ENCODE measurements at places on chromosomes 16 and 17.

DNA sequence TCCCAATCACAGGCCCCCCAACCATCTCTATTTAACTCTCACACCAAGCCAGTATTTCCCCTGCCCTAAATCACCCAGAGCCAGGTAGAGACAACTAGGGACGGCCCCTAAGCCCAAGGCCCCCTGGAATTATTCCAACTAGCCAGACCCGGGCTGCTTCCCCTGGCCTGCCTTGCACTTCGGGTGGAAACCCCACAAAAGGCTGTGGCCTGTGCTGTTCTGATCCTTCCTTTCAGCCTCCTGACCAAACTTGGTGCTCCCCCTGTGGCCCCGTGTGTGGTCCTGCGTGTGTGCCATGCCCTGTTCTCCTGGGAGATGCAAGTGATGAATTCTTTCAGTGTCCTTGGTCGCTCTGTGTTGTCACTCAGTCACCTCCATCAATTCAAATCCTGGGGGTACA is 14.9 kb downstream of the CCL17 start:
- no peak for DNase-seq

DNA sequence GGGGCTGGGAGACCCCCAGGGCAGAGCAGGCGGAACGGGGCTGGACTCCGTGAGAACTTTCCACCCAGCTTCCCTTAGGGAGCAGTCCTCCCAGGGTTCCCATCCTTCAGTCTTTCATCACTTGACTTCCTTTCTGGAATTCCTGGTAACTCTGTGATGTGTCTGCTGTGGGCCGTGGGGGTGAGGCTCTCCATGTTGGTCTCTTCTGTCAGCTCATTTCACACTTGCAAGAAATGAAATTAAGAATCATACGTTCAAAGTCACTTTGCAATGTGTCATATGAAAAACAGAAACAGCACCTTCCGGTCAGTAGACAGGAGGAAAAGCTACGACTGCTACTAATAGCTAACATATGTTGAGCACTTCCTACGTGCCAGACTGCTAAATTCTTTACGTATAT is 5.4 kb upstream of the BBS2 start:
- DNase-seq, result no peak

DNA sequence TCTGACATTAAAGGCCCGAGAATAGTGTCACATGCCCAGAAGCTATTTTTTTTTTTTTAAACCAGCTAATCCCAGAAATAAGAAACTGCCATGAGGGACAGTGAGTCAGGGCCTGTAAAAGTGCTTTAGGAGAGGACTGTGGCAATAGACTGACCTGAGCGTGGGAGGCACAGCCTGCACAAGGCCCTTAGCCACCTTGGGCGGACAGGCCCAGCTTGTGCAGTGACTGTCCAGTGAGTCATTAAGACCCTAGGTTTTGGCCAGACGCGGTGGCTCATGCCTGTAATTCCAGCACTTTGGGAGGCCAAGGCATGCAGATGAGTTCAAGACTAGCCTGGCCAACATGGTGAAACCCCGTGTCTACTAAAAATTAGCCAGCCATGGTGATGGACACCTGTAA is 343.0 kb upstream of the ZFHX3 start:
- no peak for DNase-seq

GRCh38 chr16:27740496-27741201 is 190.7 kb downstream of the KATNIP start:
- DNase-seq, result no peak

DNA sequence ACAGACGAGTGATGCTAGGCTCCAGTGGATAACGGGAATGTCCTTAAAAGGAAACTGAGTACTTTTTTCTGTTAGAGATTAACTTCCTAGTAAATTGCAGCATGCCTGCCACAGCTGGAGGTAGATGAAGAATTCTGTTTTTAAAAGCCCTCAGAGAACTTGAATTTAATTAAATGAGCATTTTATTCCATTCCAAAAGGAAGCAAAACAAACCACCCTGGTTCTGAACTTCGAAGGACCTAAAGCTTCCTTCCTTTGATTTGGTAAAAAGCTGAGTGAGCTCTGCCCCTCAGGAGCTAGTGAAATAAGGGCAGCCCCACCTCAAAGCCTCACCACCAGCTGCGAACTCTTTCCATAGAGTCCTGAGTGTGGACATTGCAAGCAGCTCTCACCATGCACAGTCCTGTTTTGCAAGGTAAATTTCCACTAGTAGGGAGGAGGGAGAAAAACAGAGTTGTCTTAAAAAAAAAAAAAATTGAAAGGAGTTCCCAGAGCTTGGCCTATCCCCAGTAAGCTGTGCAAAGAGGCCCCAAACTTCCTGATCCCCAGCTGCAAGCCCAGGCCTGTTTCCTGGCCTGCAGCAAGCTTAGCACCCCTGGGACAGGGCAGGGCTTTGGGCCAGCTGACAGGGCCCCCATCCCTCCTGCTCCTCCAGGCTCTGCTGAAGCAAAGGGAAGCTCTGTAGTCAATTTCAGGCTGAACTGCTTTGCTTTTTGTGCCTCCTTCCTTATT is 11.2 kb downstream of the CHD9NB start:
- no peak for DNase-seq

- no peak for DNase-seq
These were observed 94.1 kb downstream of the RPGRIP1L start for GRCh38 chr16:53609536-53609935.

DNA sequence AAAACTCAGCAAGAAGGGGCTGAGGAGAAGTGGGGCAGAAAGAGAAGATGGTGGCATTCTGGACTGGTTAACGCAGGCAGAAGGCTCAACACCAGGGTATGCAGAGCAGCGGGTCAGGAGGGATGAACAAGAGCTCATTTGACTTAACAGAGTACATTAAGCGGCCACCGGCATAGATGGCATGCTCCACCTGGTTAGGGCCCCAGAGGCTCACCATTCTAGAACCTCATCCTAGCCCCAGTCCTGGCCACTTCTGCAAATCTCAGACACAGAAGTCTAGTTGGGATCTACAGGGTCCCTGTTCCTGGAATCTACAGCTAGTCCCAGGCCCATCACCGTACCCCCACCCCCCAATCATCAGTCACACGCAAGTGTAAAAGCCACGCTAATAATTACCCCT is 1.7 kb upstream of the MYO1C start:
- DNase-seq, result no peak

DNA sequence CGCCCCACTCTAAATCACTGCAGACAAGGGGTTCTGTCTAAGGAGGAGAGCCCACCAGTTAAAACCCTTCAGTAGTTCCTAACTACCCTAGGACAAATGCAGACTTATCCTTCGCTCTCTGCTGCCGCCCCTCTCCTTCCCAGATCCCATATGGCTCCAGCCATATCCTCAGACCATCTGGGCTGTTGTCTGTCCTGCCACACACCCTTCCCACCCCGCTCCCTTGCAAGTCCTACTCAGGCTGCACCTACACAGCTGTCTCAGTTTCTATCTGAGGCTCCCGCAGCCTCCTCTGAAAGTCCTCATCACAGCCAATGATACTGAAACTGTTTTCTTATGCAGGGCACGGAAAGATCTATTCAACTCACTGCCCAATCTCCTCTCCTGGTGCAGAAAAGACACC is 720 bp upstream of the BCKDK start:
- no peak for DNase-seq

- DNase-seq, result no peak
These were observed 42.4 kb downstream of the RNF157 start for GRCh38 chr17:76197911-76198310.

- DNase-seq, result no peak
These were observed at the start of gene BEAN1 for GRCh38 chr16:66427036-66427860. TSS of gene BEAN1 (plus strand) at chr16:66427295. CDS start at chr16:66437677, 10,382 bp downstream.

DNA sequence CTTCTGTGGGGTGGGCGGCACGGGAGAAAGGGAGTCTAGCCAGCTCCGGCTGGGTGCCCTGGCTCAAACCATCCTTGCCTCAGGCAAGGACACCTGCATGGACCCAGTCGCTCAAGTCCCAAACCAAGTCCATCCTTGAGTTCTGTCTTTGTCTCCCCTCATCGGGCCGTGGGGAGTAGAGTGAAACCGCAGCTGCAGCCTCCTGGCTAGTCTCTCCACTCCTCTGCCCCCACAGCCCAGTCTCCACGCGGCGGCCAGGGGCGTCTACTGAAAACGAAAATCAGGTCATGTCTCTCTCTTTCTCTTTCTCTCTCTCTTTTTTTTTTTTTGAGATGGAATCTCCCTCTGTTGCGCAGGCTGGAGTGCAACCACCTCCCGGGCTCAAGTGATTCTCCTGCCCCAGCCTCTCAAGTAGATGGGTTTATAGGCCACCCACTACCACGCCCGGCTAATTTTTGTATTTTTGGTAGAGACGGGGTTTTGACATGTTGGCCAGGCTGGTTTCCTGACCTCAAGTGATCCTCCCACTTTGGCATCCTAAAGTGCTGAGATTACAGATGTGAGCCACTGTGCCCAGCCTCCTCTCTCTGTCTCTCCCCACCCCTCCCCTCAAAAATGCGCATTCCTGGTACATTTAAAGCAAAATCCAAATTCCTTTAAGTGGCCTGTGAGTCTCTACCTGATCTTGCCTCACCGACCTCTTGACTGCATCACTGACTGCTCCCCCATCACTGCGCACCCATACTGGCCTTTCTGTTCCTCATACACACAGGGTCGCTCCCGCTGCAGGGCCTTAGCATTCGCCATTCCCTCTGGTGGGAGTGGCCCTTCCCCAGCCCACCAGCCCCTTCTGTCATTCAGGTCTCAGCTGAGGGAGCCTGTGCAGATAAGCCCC is 17.7 kb upstream of the RMI2 start:
- DNase-seq, result no peak

- DNase-seq, result no peak
These were observed 5.5 kb upstream of the RAPGEFL1 start for GRCh38 chr17:40171750-40172149.

DNA sequence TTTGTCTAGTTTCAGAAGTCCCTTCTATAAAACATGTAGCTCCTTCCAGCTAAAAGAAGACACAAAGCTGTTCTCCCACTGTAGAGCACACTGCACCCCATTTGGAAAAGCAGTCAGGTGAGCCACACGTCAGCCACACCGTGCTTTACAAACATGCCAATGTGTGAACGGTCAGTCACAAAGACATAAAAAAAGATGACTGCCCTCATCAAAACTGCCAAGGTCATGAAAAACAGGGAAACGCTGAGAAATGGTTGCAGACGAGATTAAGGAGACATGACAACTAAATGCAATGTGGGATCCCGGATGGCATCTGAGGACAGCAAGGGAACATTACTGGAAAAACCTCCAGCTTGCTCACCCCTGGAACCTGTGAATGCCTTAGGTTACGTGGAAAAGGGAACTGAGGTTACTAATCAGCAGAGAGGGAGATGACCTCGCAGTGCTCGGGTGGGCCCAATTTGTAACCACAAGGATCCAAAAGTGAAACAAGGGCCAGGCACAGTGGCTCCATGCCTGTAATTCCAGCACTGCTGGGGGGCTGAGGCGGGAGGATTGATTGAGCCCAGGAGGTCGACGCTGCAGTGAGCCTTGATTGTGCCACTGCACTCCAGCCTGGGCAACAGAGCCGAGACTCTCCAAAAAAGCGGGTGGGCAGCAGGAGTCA is 8.1 kb downstream of the ANKRD11 start:
- DNase-seq, result no peak

GRCh38 chr17:17535957-17536356 is 39.8 kb upstream of the RASD1 start:
- DNase-seq, result no peak

GRCh38 chr16:88781140-88782077 is 3.6 kb downstream of the PIEZO1 start:
- peak; percentile 46 for DNase-seq

- peak; percentile 22 for DNase-seq
These were observed 366.9 kb downstream of the SLC39A11 start for GRCh38 chr17:72725433-72726068.

- DNase-seq, result no peak
These were observed 16.7 kb downstream of the KRABD2 start for GRCh38 chr17:8359769-8360168.

GRCh38 chr17:81083125-81083765 is 48.3 kb downstream of the BAIAP2 start:
- DNase-seq, result no peak

DNA sequence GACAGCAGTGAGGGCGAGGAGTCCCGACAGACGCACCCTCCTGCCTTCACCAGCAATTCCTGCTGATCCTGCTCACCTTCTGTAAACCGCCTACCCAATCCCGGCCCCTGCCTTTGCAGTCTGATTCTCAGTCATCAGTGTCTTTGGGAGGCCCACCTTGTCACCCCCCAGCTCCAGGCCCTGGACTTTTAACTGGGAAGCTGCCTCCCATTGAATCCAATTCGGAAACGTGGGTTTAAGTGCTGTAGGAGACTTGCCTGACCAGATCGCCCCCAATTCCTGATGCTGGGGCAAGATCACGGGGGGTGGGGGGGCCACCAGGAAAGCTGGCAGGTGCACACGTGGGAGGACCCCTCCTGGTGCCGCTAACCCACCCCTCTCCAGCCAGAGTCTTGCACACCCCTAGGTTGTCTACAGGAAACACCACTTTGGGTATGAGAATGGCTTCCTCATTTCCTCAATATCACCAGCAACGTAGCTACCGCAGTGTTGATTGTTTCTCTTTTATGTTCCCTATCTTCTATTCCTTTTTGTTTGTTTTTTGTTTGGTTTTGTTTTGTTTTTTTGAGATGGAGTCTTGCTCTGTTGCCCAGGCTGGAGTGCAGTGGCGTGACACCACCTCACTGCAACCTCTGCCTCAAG is 46.6 kb upstream of the CMIP start:
- no peak for DNase-seq

DNA sequence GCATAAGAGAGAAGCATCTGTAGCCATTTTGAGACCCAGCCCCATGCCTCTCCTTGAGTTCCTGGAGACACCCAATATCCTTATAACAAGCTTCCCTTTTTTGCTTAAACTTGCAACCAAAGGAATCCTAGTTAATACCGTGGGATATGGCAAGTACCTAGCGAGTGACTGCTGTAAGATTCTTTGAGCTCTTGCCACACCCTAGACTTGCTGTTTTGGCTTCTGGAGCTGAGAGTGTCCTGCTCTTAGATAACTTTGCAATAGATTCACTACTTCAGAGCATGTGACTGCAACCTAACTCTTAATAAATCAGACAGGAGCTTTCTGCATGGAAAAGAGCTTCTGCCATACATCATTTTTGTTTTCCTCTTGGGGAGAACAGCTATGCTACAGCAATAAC is 58.3 kb downstream of the AKAP1 start:
- no peak for DNase-seq

DNA sequence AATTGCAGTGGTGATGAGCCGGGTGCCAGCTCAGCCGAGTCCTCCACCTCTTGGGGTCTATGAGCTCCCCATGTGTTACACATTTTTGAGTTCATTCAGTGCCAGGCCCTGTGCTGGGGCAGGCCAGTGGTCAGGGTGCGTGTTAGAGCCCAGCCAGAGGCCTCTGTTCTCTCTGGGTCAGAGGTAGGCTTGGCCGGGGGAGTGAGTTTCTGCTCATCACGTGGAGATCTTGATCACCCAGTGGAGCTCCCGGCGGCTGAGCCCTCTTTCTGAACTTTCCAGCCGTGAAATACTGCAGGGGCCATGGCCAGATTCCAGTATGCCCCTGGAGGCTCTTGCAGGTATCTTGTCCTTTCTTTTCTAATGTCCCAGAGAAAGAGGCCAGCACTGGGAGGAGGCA is 93.0 kb downstream of the RAP1GAP2 start:
- no peak for DNase-seq

All from stimulated activated CD8-positive, alpha-beta memory T cell treated with anti-CD3 and anti-CD28 coated beads, Interleukin-2, amount 100 ng/mL, for 1 hour (primary cell).